ENCODE measurements at places on chromosomes 6 and 20.
A peak's percentile ranks its signal among the peaks of the same experiment; 100 is the strongest.

- no peak for DNase-seq
These were observed 112.0 kb downstream of the ATXN1 start for GRCh38 chr6:16649241-16649640.

GRCh38 chr6:79864421-79864820 is 82.9 kb downstream of the ELOVL4 start:
- no peak for DNase-seq

DNA sequence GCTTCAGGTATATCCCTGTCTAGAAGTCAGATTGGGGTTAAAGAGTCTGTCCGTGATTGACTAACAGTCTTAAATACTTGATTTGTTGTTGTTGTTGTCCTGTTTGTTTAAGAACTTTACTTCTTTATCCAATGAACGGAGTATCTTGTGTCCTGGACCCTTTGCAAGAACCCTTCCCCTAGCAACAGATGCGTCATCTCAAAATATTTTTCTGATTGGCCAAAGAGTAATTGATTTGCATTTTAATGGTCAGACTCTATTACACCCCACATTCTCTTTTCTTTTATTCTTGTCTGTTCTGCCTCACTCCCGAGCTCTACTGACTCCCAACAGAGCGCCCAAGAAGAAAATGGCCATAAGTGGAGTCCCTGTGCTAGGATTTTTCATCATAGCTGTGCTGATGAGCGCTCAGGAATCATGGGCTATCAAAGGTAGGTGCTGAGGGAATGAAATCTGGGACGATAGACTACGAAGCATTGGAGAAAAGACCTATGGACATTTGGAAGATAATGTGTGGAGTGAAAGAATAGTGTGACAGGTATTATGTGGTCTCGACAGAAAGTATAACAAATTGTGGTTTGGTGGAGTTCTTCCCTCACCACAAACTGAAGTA is at the start of gene HLA-DRA:
HLA-DRA (plus strand) TSS at position 286 of the 613 bp plus-strand sequence; CDS start at position 350, 64 bp downstream.
- peak; percentile 53 for DNase-seq

DNA sequence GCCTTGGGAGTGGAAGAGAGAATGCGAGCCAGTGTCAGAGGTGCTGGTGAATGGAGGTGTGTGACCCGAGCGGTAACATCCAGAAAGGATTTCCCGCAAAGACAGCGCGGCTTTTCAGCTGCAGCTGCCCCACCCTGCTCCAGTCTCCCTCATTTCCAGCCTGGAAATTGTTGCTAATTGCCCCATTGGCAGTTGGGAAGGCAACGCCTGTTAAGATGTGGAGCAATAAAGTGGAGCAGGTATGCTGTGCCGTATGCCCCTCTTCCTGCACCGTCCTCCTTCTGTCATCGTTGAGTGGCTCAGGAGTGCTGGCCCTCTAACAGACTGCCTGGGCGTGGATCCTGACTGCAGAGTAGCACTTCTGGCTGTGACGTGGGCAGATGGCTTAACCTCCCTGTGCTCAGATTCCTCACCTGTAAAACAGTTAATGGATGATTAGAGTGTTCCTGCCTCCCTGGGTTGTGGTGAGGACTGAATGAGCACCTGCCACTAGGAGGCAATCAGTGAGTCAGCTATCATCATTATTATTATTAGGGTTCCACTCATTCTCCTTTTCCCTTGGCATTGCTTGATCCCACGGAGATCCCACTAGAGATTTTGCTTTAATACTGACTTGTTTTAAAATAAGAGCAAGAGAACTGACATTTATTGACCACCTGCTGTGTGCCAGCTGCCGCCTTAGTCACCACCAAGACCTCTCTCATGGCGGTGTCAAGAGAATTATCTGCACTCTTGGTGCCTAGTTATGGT is 11.7 kb downstream of the ARFGEF2 start:
- DNase-seq = no peak

- DNase-seq = no peak
These were observed 315.9 kb downstream of the NKAIN2 start for GRCh38 chr6:124119596-124119995.

DNA sequence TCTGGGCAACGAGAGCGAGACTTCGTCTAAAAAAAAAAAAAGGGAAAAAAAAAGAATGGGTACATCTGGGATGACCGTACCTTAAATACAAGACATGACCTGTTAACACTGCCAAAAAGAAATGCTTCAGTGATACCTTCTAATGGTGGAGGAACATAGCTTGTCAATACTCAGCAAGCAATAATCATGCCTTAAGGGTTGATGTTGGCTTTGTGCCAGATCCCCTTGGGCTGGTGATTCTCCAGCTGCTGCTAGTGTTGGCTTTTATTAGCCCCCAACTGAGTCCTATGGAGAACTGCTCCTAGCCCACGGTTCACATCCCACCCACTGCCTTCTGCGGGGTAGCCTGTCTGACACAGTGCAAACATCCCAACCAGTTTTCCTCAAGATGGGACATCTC is 134.9 kb downstream of the PLCB1 start:
- DNase-seq = no peak

DNA sequence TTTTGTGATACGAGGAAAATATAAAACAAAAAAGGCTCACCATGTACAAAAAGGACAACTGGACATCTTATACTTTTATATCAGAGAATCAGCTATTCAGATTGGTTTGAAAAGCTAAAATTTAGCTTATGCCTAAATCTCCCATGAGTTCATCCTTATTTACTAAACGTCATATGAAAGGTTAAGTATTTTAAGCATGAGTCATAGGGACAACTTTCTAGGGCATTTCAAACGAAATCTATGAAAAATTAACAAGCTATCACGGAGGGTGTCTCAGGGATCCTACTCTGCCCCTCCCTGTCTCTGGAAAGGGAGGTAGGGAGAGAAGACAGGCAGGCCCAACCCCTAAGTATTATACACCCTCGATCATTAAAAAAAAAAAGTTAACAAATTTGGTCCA is 124.1 kb upstream of the LOC128125822 start:
- no peak for DNase-seq

GRCh38 chr6:87824958-87825491 is 123.0 kb upstream of the AKIRIN2 start:
- DNase-seq = no peak

DNA sequence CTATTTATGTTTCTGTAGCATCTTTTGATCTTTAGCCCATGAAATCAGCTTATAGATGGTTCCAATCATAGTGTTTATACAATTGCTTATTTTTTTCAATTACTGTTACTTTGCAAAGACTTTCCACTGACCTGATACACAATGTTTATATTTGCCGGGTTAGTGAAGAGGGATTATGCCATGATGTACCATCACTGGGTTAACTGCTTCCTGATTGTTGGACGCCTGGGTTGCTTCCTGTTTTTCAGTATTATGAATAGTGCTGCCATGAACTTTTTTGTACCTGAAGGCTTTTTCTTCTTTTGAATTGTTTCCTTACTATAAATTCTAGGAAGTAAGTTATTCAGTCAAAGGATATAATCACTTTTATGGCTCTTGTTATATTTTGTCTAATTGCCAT is 6.9 kb downstream of the MANBAL start:
- DNase-seq = no peak

GRCh38 chr20:46559685-46560440 is 9.4 kb upstream of the OCSTAMP start:
- peak; percentile 20 for DNase-seq

GRCh38 chr20:10769700-10770099 is 95.9 kb upstream of the JAG1 start:
- no peak for DNase-seq

DNA sequence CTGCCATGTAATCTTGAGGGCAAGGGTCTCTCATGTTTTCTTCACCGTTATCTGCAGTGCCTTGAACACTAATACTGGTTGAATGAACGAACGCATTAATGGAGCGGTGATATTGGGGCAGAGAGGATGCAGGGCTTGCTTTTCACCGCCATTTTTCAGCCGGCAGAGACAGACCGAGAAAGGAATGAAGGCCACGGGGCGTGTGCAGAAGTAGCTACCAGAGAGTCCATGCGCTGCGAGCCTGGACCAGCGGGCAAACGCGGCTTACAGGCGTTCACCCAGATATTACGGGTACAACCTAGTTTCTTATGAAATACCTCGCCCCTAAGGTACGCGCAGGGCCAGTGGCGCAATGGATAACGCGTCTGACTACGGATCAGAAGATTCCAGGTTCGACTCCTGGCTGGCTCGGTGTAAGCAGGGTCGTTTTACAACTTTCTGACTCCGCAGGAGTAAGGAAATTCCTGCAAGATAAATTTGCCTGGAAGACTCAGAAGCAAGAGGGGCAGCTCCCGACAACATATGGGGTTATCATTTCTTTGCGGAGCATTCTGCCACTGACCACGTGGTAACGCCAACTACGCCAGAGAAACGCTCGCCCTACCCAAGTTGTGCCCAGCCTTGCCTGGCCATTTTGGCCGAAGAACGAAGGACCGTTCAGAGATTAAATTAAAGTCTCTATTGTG is 863 bp upstream of the HMGN4 start:
- peak; percentile 92 for DNase-seq

- DNase-seq = no peak
These were observed 137.0 kb downstream of the IMPG1 start for GRCh38 chr6:75935473-75935793.

DNA sequence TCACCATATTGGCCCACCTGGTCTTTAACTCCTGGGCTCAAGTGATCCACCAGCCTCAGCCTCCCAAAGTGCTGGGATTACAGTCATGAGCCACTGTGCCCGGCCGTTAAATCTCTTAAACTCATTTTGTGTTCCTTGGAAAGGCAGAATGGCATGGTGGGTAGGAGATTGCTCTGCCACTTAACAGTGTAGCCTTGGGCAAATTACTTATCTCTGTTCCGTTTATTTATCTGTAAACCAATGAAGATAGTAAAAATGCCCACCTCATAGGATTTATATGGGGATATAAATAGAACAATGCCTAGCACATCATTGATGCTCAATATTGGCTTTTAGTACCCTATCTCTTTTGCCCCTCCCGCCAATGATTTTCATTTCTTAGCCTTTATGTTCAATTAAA is 7.2 kb upstream of the PIM1 start:
- DNase-seq = no peak

DNA sequence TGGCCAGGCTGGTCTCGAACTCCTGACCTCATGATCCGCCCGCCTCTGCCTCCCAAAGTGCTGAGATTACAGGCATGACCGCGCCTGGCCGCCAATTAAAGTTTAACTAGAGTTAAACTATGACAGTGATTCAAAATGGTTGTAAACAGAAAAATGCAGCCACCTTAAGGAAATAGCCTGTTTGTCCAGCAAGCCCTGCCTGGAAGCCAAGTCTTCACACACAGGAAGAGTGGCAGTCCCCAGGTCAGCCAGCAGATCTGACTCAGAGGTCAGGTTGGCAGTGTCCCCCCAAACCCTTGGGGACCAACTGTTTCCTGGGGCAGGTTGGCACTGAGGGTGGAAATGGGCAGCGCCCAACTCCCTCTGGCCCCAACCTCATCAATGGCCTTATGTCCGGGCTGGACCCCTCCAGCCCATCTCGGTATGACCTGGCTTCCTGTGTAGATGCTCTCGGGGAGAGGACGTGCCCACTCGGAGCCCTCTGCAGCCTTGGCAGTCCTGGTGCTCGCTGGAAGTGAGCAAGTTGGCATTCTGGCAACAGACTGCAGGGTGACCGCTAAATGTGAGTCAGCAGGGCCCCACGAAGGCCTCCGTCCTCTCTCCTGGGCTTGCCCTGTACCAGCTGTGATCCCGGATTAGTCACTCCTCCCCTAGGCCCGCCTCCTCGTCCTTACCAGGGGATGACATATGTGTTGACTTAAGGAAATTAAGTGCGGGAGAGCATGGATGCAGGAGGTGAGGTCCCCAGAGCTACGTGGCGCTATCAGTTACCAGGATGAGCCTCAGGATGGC is 9.7 kb upstream of the HSP90AB1 start:
- peak; percentile 98 for DNase-seq

GRCh38 chr20:20134941-20135575 is 82.7 kb downstream of the CFAP61 start:
- DNase-seq = no peak

DNA sequence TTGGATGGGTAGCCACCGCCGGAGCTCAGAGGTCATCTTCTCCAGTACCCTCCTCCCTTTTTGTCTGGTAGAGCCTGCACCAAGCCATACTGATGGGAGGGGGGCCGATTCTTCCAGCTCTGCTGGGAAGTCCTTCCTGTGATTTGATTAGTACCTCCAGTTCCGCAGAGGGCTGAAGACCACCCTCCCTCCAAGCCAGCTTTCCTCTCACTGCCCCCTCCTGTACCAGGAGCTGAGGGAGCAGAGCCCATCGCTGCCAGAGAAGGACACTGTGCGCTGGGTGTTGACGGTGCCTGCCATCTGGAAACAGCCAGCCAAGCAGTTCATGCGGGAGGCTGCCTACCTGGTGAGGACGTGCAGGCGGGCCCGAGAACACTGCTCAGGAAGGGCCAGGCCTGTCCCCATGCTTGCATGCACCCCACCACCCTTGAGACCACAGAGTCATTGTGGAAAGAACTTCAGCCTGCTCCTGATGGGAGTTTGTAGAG is 13.2 kb downstream of the HSPA12B start:
- no peak for DNase-seq

- DNase-seq = no peak
These were observed 197.8 kb downstream of the OGFRL1 start for GRCh38 chr6:71486461-71486860.

DNA sequence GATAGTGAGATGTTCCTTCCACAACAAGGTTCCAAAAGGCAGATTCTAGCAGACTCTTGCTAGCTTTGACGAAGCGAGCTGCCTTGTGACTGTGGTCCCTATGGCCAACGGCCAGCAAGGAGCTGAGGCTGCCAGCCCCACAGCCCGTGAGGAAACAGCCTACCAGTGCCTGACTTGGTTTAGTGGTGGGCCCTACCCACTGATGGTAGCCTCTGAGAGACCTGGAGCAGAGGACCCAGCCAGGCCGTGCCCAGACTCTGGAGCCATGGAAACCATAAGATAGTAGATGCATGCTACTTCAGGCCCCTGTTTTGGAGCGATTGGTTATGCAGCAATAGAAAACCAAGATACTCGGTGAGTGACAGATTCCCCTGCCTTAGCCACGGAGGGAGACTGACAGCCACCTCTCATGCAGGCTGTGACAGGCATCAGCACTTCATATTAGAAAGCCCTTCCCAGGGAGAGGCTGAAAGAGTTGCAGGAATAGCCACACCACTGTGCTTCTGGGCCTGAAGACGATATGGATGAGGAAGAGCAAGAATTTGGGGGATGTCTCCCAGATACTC is 19.2 kb downstream of the PSMG4 start:
- DNase-seq = no peak

DNA sequence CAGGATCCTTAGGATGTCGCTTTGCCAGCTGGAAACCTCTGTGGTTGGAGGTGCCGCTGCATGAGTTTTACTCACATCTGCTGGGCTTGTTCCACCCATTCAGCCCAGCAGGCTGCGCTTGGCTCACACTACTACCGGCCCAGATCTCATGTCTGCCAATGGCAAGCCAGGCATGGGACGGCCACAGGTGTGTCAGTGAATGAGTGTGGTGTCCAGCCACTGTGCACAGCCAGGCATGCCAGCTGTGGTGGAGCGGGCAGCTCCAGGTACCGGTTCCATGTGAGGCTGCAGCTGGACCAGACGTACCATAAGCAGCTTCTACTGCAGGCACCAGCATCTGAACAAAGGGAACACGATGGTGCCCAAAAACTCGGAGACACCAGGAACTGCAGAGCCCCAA is 33.1 kb upstream of the ASF1A start:
- no peak for DNase-seq

- peak; percentile 93 for DNase-seq
These were observed 72.7 kb downstream of the TRAM2 start for GRCh38 chr6:52503851-52504781.
